ENCODE measurements at places on chromosomes 3 and 15.

GRCh38 chr3:171770689-171771620 is 39.3 kb downstream of the PLD1 start:
- peak; percentile 67 for DNase-seq

DNA sequence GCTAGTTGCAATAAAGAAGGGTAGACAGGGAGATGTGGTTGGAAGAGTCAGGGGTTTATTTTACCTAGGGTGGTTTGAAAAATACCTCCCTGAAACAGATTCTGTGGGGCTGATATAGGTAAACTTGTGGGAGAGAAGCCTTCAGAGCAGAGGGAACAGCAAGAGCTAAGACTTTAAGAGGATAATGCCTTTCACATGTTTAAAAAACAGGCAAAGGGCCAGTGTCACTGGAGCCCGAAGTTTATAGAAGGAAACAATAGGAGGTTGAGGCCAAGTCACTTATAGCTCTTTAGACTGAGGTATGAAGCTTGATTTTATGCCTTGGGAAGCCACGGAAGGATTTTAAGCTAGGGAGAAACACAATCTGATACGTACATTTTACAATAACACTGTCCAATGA is 448.7 kb downstream of the TAFA4 start:
- no peak for DNase-seq

- no peak for DNase-seq
Measured at GRCh38 chr3:101823525-101823924, 25.8 kb upstream of the NFKBIZ start.

- DNase-seq = peak; percentile 17
Measured at GRCh38 chr15:42111924-42112323, 17.6 kb upstream of the PLA2G4D start.

DNA sequence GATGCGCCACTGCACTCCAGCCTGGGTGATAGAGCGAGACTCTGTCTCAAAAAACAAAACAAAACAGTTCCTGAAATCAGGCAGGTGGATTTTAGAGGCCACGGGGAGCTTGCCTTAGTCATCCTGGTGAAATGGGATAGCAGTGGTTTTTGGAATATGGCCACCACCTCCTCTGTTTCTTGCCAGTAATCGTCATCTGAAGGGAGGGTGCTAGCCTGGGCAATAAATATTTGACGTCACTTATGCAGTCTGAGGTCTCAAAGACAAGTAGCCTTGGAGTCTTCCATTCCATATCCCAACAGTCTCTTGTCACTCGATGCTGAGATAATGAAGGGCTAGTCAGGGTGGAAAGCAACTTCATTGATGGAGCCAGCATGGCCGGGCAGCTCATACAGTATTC is 55.2 kb downstream of the KCNAB1 start:
- DNase-seq = no peak

GRCh38 chr15:38651328-38652038 is 86.9 kb upstream of the RASGRP1 start:
- DNase-seq = no peak

DNA sequence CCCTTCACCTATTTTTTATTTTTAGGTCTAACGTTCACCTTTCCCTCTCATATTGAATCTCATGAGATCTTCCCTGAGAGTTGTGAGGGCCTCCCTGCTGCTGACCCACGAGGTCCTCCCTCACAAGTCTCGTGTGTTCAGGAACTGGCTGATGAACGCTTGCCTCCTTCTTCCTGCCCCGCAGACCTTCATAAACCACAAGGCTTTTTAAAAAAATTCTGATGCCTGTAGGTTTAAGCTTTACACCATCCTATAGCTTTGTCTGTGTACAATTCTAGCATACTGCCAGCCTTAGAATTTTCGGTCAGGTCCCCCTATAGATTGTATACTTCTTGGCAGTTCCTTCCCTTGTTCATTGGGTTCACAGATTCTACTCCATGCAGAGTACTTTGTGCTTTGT is 50.5 kb downstream of the CHST2 start:
- DNase-seq = no peak

GRCh38 chr3:181724192-181724965 is 12.7 kb downstream of the SOX2 start:
- no peak for DNase-seq

DNA sequence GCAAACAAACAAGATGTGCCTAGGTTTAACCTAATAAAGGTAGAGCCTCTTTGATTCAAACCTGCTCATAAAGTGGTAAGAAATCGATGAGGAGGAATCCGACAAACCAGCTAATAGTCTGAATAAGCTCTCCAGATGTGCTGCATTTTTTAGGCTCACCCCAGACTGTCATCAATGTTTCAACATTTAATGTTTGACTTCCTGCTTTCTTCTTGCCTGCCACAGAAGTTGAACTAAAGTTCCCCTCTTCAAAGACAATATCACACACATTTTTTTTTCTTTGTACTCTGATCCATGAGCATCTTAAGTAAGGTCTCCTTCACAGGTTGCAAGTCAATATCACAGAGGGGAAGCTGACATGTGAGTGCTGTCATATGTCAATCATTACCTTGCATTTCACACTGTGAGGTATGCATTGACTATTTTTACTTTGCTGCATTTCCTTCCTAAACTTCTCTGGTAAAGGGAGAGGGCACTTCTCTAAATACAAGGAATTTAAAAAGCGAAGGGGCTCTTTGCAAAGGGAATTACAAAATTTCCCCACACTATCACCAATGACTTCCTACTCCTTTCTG is 172.3 kb upstream of the MCTP2 start:
- no peak for DNase-seq

DNA sequence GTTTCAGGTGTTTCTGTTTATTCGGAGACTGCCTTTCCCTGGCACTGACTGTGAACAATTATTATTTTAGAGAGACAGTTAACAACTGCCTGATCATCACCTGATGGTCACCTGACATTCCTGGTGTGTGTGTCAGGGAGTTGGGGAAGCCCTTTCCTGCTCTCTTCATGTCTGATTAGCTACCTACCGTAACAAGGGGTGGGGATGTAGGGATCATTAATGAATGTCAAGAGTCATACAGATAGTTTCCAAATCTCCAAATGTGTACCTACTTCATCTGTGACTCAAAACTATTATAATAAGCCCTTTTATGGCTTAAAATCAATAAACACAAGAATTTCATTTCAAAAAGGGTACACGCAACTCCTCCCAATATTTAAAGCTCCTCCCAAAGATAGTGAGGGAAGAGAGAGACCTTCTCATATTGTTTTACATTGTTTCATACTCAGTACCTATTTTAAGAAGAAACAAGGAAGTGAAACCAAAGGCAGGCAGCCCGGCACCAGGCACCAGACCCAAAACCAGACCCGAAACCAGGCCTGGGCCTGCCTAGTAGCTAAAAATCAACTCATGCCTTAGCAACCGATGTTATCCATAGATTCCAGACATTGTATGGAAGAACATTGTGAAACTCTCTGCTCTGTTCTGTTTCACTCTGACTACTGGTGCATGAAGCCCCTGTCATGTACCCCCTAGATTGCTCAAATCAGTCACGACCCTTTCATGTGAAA is 844.9 kb upstream of the ALCAM start:
- DNase-seq = no peak
